ENCODE measurements at places on chromosomes 4 and X. TPM values are rescaled to one million over a fixed set of nuclear protein-coding genes. Genes with fewer than 3 reads are reported as not detected.

DNA sequence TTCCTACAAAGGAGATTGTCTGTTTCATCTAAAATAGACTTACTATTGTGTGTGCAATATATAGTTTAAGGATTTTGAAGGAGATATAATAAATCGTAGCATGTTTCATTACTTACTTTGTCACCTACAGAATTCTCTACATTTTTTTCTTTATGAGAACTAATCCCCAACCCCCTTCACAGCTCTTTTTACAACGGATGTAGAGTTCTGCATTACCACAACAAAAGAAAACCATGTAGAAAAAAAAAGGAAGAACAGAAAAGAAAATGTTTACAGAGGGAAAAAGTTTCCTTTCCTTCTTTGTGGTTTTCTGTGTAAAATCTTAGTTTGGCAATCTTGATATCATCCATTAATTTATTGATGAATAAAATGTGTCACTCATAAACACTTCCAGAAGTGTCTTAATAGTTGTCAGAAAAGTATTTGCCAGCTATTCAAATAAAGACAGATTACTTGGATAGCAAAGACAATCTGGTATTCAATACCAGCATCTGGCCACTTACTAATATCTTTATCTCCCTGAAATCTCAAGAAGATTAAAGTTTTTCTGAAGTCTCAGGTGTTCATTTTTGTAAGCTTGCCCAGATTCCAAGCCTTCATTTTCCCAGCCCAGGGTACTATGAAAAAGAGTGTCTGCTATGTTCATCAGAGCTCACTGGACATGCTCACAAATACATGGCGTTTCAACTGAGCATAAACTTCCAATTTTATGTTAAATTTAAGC is 806.8 kb downstream of the PCDH19 start:
- H3K27ac ChIP-seq: no peak overlapping the region
- no peaks in the 10 kb centered on the region for H3K36me3 ChIP-seq
- DNase-seq: no peak
- H3K27me3 ChIP-seq: no peaks in the 10 kb centered on the region
- no peak overlapping the region for H3K4me3 ChIP-seq
- no peaks in the 10 kb centered on the region for H3K4me1 ChIP-seq

GRCh38 chr4:48930654-48931053 is 24.1 kb upstream of the OCIAD2 start:
- DNase-seq: no peak
- no peaks in the 10 kb centered on the region for H3K36me3 ChIP-seq
- H3K27me3 ChIP-seq: no peaks in the 10 kb centered on the region
- H3K4me1 ChIP-seq: no peaks in the 10 kb centered on the region

GRCh38 chrX:129932016-129932820 is 26.3 kb downstream of the UTP14A start:
- peak; percentile 67 for DNase-seq
- H3K27me3 ChIP-seq: no peaks in the 10 kb centered on the region
- peaks cover under 1% of the 10 kb centered on the region for H3K36me3 ChIP-seq
- H3K4me3 ChIP-seq: peak overlapping the region; percentile 65
- peak overlapping the region; percentile 40 for H3K27ac ChIP-seq

GRCh38 chrX:107025545-107025944 is 25.5 kb upstream of the MORC4 start:
- peak; percentile 13 for DNase-seq
- no peaks in the 10 kb centered on the region for H3K36me3 ChIP-seq
- H3K27ac ChIP-seq: no peak overlapping the region
- H3K27me3 ChIP-seq: no peaks in the 10 kb centered on the region
- no peak overlapping the region for H3K4me3 ChIP-seq

DNA sequence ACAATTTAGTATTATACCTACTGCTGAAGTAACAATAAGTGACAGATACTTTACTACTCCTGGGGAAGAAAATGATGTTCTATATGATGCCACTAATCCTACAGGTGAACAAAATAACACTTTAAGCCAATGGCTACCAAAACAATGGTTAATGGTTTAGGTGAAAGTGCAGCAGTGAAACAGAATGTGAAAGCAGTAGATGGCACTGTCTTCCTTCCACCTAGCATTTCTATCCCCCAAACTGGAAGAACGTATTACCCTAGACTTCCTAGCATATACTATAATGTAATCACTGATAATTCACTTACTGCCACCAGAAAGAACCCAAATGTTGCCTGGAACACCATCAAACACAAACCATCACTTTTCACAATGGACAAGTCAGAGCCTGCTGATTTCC is 18.9 kb upstream of the CABS1 start:
- no peaks in the 10 kb centered on the region for H3K36me3 ChIP-seq
- H3K4me1 ChIP-seq: no peaks in the 10 kb centered on the region
- H3K27ac ChIP-seq: no peak overlapping the region
- H3K4me3 ChIP-seq: no peak overlapping the region
- no peaks in the 10 kb centered on the region for H3K27me3 ChIP-seq
- no peak for DNase-seq

The ZIC3 gene
- polyA plus RNA-seq: not detected

The RHOH gene
- 266 TPM for polyA plus RNA-seq

DNA sequence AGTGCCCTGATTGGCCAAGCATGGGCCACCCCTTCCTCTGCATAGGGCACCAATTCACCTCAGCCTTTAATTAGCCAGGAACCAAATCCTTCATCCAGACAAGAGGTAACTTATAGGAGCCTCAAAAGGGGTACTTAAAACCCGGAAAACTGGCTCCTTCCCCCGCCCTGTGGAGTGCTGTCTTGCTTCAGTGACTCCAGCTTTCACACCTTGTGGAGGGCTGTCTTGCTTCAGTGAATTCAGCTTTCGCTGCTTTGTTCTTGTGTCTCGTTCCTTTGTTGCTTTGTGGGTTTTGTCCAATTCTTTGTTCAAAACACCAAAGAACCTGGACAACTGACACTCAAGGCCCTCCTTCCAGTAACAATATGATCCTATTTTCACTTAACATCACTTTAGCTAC is 82.2 kb upstream of the FRG1 start:
- H3K4me3 ChIP-seq: no peak overlapping the region
- no peaks in the 10 kb centered on the region for H3K36me3 ChIP-seq
- H3K27ac ChIP-seq: no peak overlapping the region
- no peaks in the 10 kb centered on the region for H3K27me3 ChIP-seq
- DNase-seq: no peak

- H3K4me1 ChIP-seq: peaks cover 65% of the 10 kb centered on the region
- peak overlapping the region; percentile 92 for H3K27ac ChIP-seq
- DNase-seq: peak; percentile 54
- peak overlapping the region; percentile 76 for H3K4me3 ChIP-seq
- no peaks in the 10 kb centered on the region for H3K27me3 ChIP-seq
These were observed 773 bp upstream of the VMA21 start for GRCh38 chrX:151396042-151396824.

The CLDN22 gene
- polyA plus RNA-seq: not detected

DNA sequence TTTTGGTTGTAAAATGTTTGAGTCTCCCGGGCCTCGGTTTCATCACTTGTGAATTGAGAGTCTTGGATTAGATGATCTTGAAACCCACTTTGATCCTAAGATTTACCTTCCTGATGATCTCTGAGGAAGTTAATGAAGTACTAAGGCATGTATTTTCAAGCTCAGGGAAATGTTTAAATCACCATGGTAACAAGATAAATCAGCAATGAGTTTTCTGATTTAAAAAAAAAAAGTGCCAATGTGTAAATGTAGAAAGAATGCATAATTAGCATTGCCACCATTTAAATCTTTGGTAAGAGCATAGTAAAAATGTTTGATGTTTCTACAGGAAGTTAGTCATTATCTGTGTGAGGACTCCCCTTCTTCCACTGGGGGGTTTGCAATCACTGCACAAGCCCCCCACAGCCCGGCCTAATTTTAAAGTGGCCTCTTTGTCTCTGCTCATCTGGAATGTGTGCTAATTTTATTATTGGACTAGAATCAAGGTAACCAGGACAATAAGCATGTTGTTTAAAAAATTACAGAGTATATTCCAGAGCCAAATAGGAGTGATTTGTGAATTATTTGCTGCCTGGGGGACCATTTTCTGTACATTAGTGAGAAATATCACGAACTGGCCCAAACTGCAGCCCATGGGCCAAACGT is 93.6 kb downstream of the SLC34A2 start:
- H3K4me3 ChIP-seq: no peak overlapping the region
- H3K4me1 ChIP-seq: no peaks in the 10 kb centered on the region
- no peaks in the 10 kb centered on the region for H3K27me3 ChIP-seq
- H3K36me3 ChIP-seq: peaks cover 10% of the 10 kb centered on the region
- no peak for DNase-seq

Measured in CD4-positive, alpha-beta memory T cell (primary cell).